ENCODE measurements at places on chromosomes 3 and 15.
A peak's percentile ranks its signal among the peaks of the same experiment; 100 is the strongest.

- DNase-seq: no peak
These were observed 62.1 kb downstream of the SSR3 start for GRCh38 chr3:156492801-156493261.

GRCh38 chr15:24956111-24956838 is 1.5 kb downstream of the SNRPN start:
- peak; percentile 32 for DNase-seq

DNA sequence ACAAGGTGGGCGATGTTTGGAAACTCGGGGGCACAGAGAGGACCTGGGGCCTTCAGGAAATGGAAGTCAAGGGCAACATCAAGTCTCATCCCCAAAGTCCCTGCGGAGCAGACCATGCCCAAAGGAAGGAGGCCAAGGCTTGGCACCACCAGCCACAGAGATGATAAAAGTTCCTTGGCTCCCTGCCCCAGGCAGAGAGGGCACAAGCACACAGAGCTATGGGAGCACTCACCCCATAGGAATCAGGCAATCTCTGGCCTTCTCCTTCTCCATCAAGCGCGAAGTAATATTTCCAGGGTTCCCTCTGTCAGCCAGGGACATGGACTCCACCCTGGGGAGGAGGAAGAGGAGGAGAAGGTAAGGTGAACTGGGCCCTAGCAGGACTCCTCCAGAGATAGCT is 7.9 kb downstream of the ACAA1 start:
- no peak for DNase-seq

DNA sequence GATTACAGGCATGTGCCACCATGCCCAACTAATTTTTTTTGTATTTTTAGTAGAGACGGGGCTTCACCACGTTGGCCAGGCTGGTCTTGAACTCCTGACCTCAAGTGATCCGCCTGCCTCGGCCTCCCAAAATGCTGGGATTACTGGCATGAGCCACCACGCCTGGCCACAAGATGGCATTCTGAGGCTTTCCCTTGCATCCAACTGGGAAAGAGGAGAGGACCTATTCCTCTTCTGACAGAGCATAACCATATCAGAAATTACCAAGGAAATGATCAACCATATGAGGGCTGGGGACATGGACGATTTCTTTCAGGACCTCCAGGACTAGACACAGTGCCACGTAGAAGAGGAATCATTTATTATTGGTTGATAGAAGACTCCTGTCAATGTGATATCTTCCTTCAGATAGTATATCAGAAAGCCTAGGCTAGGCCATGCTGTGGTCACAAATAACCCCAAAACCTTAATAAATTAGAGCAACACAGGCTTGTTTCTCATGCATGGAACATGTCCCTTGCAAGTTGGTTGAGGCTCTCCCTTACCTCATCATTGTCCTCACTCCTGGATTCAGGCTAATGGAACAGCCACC is 372.3 kb upstream of the IL12A start:
- DNase-seq: no peak

DNA sequence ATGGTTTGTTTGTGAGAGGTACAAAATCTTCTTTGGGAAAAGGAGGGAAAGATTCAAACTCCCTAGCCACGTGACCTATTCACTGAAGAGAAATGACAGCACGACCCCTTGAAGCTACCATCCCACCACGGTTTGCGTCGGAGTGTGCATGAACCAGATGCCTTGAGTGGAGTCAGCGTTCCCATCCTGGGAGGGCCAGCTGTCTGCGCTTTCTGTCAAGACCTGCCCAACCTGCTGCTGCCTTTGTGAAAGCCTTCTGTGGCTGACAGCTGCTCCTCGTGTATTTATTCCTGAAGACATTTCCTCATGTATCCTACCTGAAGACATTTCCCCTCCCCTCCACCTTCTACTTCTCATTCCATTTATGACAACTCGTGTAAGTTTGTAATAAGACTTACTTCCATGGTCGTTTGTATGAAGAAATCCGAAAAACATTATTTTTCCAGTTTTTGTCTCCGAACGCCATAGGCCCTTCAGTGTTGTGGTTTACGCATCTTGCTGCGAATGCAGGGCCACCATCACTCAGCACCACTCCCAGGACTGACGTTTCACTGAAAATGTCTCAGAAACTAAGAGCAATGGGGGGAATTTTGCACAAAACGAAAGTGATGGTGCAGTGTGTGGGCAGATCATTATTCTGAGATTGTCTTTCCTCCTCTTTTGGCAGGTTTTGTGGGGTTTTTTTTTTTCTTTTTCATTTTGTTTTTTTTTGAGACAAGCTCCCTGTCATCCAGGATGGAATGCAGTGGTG is 18.9 kb downstream of the EBLN2 start:
- no peak for DNase-seq

DNA sequence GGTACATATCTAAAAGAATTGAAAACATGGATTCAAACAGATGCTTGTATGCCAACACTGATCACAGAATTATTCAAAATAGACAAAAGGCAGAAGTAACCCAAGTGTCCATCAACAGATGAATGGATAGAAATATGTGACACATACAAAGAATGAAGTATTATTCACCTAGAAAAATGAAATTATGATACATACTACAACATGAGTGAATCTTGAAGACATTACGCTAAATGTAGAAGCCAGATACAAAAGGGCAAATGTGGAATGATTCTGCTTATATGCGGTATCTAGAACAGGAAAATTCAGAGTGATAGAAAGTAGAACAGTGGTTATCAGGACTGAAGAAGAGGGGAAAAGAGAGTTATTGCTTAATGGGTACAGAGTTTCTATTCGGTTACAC is 26.2 kb upstream of the SLC12A8 start:
- DNase-seq: no peak

DNA sequence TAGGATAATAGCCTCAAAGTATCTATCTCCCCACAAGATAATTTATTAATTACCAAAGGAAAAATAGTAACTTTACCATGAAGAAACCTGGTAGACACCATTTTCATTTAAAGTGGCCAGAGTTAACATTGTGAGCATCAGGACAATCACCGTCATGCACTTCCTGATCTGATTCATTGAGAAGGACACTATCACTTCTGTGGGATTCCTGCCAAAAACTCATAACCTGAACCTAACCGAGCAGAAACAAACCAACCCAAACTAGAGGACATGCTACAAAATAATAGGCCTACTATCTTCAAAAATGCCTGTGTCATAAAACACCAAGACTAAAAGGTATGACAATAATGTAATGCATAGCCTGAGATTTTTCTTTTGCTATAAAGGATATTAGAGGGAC is 39.0 kb downstream of the FSIP1 start:
- no peak for DNase-seq

All from AG09319 (cell line).